Esophagus squamous epithelium (tissue), 5 donors: ENCODE measurements at places on chromosomes 7 and 10.

DNA sequence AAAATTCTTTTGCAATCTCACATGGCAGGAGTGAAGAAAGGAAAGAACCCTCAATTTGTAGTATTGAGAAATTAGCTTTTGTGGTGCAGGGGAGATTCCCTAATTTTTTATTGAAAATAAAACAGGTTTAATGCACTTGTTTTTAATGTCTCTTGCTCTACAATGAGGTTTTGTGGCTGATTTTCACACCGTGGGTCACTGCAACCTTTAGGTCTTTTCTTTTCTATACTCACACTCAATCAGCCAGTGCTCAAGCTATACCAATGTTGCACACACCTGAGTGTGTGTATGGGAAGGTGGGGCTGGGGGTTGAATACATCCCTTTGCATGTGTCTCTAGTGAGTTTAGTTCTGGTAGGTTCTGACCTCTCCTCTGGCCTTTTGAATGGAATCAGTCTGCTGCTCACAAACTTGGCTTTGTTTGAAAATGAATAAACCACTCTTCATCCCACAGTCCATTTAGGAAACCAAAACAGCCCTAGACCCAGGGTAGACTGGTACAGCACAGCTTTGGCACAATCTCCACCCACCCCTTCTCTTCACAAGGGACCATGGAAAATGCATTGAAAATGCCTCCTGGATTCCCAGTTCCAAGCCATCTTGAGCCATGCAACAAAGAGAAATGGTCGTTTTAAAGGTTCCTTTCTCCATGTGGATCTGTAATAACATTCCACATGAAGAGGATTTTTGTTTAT lies 411.5 kb downstream of the SFMBT2 start:
- DNase-seq, result no peak

DNA sequence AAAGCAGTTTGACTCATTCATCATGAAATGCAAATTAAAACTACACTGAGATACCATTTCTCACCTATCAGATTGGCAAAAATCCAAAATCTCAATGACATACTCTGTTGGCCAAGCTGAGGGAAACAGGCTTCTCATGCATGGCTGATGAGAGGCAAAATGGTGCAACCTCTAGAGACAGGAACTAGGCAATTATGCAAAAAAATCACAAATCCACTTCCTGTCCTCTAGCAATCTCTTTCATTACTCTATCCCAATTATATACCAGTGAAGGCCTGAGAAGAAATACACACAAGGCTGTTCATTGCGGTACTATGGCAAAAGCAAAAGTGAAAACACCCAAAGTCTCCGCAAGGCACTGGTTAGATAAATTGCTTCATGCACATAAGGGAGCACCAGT lies 25.9 kb upstream of the PTPRN2 start:
- DNase-seq, result no peak

DNA sequence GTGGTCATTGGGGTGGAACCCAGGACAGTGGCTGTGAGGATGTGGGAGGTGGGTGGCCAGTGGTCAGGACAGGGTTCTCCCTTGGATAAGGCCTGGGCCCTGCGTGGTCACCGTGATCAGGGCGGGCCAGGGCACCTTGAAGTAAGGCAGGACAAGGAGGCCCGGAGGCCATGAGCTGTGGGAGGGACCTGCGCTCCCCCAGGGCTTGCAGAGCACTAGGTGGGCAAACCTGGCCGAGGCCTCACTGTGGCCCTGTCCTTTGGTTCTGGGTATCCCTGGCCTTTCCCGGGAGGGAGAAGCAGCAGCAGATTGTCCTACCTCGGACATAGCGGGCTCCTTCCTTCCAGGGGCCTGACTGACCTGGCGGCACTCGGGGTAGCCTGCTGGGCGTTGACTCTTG lies 144.8 kb upstream of the RET start:
- no peak for DNase-seq

- DNase-seq, result no peak
These were observed 204.6 kb upstream of the POM121L12 start for GRCh38 chr7:52830801-52831200.

- no peak for DNase-seq
These were observed 46.3 kb upstream of the HYAL4 start for GRCh38 chr7:123798532-123799188.
